ENCODE measurements at places on chromosomes 5 and 9.

DNA sequence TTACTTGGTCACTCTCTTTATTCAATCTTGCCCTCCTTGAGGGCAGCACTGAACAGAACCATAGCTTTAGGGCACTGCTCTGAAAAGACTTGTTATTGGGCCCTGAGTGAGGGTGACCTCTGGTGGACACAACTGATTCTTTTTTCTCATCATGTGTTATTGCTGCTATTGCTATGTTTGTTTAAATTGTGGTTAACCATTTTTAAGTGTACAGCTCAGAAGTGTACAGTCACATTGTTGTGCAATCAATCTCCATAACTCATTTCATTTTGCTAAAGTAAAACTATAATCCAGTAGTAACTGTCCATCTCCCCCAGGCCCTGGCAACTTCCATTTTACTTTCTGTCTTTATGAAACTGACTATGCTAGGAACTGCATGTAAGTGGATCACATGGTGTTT is 351.1 kb upstream of the RIOK2 start:
- DNase-seq, result no peak

DNA sequence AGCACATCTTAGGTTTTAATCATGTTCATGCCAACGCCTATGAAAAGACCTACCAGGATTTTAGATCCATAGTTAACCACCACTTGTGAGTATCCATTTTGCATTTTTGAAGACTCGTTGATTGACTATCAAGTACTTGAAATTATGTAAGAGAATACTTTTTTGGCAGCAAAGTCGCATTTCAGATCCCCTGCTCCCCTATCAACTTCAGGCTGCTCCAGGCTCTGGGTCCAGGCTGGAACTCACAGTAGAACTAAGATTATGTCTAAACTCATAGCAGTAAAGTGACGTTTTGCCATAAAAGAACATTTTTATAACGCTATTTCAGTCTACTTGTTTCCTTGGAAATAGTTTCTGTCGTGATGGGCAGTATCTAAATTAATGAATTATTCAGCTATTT is 267.7 kb downstream of the FANCC start:
- DNase-seq, result no peak

- no peak for DNase-seq
Measured at GRCh38 chr5:138968601-138969000, 93.5 kb upstream of the LRRTM2 start.

DNA sequence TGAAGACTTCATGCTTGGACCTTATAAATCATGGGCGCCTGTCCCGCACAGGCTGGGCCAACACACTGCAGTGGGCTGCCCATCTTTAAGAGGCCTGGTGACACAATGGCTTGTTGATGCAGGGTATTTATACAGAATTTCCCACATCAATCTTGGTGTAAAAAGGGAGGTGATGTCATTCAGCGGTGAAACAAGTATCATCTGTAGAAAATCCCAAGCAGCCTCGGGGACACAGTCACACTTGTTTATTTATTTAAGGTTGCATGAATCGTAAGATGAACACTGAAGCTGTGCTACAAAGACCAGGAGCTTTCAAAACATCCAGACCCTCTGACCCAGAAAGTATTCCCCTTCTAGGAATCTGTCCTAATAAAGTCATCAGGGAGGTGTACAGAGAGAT is 40.5 kb downstream of the SMIM23 start:
- no peak for DNase-seq

DNA sequence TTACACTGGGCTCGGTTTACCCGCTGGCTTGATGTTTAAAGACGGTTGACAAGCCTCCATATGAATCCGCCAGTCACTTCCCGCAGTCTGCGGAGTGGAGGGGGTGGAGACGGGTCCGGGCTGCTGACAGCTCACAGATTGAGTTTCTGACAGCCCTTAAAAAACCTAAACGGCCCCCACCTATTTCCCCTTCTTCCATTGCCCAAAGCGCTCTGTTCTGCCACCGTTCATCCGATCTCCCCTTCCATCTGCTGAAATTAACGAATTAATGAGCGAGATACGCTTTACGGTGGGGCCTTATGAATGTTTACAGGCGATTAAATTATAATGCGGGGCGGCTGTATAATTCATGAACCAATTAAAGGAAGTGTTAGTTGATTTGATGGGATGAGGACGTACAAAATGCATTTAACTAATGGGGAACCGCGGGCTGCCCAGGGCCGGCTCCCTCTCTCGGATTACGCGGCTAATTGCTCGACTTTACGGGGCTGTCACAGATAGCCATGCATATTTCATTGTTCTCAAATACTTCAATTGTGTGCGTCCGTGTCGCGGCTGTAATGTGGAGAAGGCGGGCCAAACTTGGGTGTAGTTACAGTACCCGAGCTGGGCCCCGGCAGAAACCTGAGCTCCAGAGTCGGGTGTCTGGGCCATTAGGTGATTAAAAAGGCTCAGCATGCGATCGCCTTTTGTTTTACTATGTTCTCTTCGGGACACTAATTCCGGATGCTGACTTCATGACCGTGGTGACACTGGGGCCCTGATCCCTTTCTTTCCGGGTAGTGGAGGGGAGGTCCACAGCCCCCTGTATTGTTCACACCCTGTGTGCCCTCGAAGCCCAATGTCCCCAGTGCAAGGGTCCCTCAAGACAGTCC is 74.9 kb downstream of the GTF3C4 start:
- DNase-seq, result no peak

- no peak for DNase-seq
Measured at GRCh38 chr5:53956196-53956595, 354.2 kb downstream of the ARL15 start.
